Mammary epithelial cell (primary cell): ENCODE measurements at places on chromosomes 4 and X. TPM values are rescaled to one million over a fixed set of nuclear protein-coding genes. Genes with fewer than 3 reads are reported as not detected.

The NPY1R gene
- polyA plus RNA-seq, result not detected

The CXCR3 gene
- polyA plus RNA-seq, result not detected

The BANK1 gene
- 0.07 TPM for polyA plus RNA-seq

The TDO2 gene
- not detected for polyA plus RNA-seq

The PDGFC gene
- 17.6 TPM for polyA plus RNA-seq

The DUSP9 gene
- 0.59 TPM for polyA plus RNA-seq

The HMX1 gene
- polyA plus RNA-seq, result not detected

The CT45A5 gene
- polyA plus RNA-seq, result not detected

The INPP4B gene
- 38.5 TPM for polyA plus RNA-seq

The MMRN1 gene
- polyA plus RNA-seq, result not detected

The RGN gene
- not detected for polyA plus RNA-seq

The NPY2R gene
- not detected for polyA plus RNA-seq

The CFI gene
- 0.26 TPM for polyA plus RNA-seq

The SLC6A14 gene
- polyA plus RNA-seq, result 0.08 TPM

The EBP gene
- 538 TPM for polyA plus RNA-seq

The PAGE1 gene
- polyA plus RNA-seq, result not detected

The SERTM2 gene
- not detected for polyA plus RNA-seq

The TMSB15B gene
- polyA plus RNA-seq, result 17.1 TPM

The SOWAHD gene
- polyA plus RNA-seq, result 0.18 TPM

The FAM200B gene
- 22.8 TPM for polyA plus RNA-seq

The PNMA5 gene
- polyA plus RNA-seq, result not detected

The XG gene
- polyA plus RNA-seq, result 0.11 TPM

The XIAP gene
- 9.4 TPM for polyA plus RNA-seq

The SUPT20HL1 gene
- not detected for polyA plus RNA-seq

The QRFPR gene
- polyA plus RNA-seq, result 11.9 TPM

The SAGE1 gene
- not detected for polyA plus RNA-seq

The USP26 gene
- not detected for polyA plus RNA-seq

The CYLC1 gene
- polyA plus RNA-seq, result not detected

The SHROOM2 gene
- 8.7 TPM for polyA plus RNA-seq

The SCML2 gene
- 0.63 TPM for polyA plus RNA-seq

The CXorf51A gene
- not detected for polyA plus RNA-seq

The ARHGEF38 gene
- not detected for polyA plus RNA-seq

The PRRG1 gene
- polyA plus RNA-seq, result 13.2 TPM

The GPR82 gene
- polyA plus RNA-seq, result not detected

The CYTL1 gene
- 0.14 TPM for polyA plus RNA-seq

The C4orf51 gene
- not detected for polyA plus RNA-seq

The NXF2B gene
- polyA plus RNA-seq, result not detected

The LIMCH1 gene
- polyA plus RNA-seq, result 0.05 TPM

The GAB3 gene
- polyA plus RNA-seq, result 0.28 TPM

The MXRA5 gene
- 5.5 TPM for polyA plus RNA-seq
